ENCODE measurements at places on chromosomes 5 and 9.

DNA sequence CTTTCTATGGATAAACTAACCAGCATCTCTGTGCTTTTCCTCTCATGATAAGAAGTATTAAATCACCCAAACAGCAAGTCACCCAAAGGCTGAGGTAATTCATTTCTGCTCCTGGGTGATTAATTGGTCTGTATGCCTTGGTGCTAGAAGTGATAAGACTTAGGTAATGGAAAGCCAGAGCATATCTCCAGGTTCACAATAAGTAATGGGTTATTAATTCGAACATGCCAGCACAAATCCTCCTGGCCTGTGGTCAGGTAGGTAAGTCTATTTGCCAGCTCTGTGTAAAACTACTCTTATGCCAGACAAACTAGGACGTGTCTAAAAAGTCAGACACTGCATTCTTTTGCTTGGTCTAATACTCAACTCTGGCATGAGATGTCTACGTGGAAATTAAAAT, 11.2 kb upstream of the ENC1 start:
- DNase-seq: no peak

- DNase-seq: no peak
Measured at GRCh38 chr5:100746730-100747129, 156.4 kb downstream of the ST8SIA4 start.

GRCh38 chr5:116482394-116482793, 92.2 kb downstream of the SEMA6A start:
- DNase-seq: no peak

- DNase-seq: no peak
Measured at GRCh38 chr5:138909734-138910133, 34.6 kb upstream of the LRRTM2 start.

- no peak for DNase-seq
Measured at GRCh38 chr9:4559261-4560182, 69.3 kb downstream of the SLC1A1 start.

- no peak for DNase-seq
Measured at GRCh38 chr5:180399401-180400215, 46.5 kb upstream of the GFPT2 start.

- no peak for DNase-seq
Measured at GRCh38 chr5:171488876-171489275, 69.4 kb downstream of the FGF18 start.

GRCh38 chr5:112682621-112683061, 55.0 kb upstream of the APC start:
- no peak for DNase-seq

- no peak for DNase-seq
Measured at GRCh38 chr5:113675166-113675565, 161.7 kb downstream of the YTHDC2 start.

GRCh38 chr5:44568519-44568918, 179.3 kb upstream of the FGF10 start:
- DNase-seq: no peak

DNA sequence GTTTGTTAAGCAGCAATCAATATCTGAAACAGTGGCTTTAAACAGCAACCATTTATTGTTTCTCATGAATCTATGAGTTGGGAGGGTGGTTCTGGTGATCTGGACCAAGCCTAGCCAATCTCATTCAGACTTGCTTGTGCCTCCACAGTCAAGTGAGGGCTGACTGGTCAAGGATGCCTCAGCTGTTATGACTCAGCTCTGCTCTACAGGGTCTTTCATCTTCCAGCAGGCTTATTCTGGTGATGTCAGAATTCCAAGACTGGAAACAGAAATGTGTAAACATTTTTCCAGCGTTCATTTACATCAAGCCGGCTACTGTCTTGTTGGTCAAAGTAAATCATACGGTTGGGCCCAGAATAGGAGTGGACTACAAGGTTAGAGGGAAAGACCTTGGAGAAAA, 2.5 kb upstream of the PIP5K1B start:
- no peak for DNase-seq

- DNase-seq: no peak
Measured at GRCh38 chr9:72577212-72577753, 55.9 kb downstream of the TMC1 start.

- DNase-seq: no peak
Measured at GRCh38 chr9:136814725-136815421, 7.1 kb downstream of the RABL6 start.

DNA sequence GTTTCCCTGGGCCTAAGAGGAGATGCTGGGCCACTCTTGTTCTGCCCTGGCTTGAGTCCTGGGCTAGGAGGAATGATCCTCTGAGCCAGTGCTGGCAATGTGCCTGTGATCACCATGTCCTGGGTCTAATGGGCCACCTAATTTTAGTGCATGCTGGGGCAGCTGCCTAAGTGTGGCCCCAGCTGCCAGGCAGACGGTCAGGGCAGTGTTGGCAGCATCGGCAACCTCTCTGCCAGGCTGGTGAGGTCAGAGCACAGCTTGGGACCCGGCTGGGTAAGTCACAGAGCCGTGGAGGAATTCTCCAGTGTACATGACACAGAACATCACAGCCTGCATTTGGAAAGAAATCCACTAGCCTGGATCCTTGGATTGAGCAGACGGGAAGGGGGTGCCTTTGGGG, 21.4 kb upstream of the PITX1 start:
- no peak for DNase-seq

- no peak for DNase-seq
Measured at GRCh38 chr9:119003882-119004617, 365.2 kb downstream of the BRINP1 start.

GRCh38 chr9:3676766-3677165, 151.0 kb upstream of the RFX3 start:
- DNase-seq: no peak

GRCh38 chr5:98902733-98903132, 26.1 kb downstream of the CHD1 start:
- DNase-seq: no peak

GRCh38 chr5:138282920-138283742, 8.7 kb upstream of the GFRA3 start:
- no peak for DNase-seq

DNA sequence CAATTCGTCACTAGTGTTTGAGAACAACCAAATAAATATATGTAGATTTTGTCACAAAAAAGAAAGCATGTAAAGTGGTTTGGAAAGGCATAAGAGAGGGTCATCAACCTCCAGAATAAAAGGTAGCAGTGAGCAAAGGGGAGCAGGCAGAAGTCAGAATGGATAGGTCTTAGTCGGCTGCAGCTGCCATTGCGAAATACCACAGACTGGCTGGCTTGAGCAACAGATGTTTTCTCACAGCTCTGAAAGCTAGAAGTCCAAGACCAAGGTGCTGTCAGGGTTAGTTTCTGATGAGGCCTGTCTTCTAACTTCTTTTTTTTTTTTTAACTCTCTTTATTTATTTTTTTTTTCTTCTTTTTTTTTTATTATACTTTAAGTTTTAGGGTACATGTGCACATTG, 208.1 kb upstream of the PIK3R1 start:
- no peak for DNase-seq

DNA sequence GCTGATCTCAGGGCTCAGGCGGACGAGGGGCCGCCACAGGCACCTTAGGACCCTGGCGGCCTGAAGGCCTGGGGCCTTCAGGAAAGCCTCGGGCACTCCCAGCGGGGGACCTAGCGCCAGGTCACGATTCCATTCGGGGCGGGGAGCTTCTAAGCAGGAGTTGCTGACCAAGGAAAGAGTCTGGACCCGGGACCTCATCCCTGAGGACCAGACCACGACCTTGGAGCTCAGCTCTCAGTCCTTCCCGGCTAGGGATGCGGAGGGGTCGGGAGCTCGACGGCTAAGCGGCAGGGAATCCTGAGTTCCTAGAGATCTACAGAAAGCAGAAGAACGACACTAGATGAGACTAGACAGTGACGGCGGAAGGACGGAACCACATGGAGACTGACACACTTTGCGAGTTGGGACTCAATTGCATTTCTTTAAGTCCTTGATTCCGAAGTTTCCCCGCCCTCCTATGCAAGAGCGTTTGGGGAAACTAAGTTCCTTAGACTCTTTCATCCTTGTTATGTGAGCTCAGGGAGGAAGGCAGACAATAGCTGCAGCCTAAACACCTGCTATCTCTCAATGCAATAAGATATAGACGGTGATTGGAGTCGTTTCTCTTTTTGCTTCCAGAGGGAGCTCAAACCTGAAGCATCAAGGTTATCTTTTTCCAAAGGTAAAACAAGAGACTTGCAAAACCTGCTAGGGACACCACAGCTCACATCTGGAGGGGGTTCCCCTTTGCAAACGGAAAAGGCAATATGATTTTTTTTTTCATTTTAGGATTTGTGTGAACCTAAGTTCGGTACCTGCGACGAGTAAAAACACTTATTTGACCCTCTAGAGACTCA, 9.7 kb downstream of the NR2F1-AS1 start:
- DNase-seq: no peak

DNA sequence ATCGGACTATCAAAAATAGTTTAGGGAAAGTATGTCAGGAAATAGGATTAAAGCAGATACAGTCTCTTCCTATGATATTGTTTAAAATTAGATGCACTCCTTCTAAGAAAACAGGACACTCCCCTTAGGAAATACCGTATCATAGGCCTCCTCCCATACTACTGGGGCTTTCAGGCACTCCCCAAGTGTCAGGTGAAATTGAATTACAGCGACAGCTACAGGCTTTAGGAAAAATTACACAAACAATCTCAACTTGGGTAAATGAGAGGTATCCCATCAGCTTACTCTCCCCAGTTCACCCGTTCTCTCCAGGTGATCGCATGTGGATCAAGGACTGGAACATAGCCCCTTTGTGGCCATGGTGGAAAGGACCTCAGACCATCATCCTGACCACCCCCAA, 110.4 kb upstream of the EPB41L4A start:
- DNase-seq: no peak

GRCh38 chr5:127517110-127517479, 345 bp upstream of the PRRC1 start:
- peak; percentile 64 for DNase-seq

- peak; percentile 71 for DNase-seq
Measured at GRCh38 chr9:29212397-29213387, 1639.4 kb upstream of the C9orf72 start.

DNA sequence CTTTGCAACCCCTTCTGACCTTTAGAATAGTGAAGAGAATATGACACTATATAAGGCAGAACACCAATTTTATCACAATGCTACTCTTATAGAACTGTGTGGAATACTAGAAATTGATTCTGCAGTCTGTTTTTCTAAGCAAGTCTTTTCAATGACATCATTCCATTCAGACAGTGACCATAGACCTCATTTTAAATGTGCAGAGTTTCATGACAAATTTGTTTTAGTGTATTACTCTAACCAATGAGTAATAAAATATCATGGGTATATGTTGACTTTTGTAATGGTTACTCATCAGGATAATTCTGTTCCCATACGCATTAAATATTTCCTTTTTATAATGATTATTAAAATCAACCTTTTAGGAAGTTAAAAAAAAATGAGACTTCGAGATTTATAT, 219.9 kb downstream of the COX7C start:
- DNase-seq: no peak

- no peak for DNase-seq
Measured at GRCh38 chr5:92879806-92880543, 701.0 kb downstream of the NR2F1-AS1 start.

- DNase-seq: no peak
Measured at GRCh38 chr9:17322882-17323864, 188.3 kb downstream of the CNTLN start.

- peak; percentile 92 for DNase-seq
Measured at GRCh38 chr5:10761185-10761932, at the start of gene DAP. Gene DAP, minus strand, starts transcription at chr5:10761234. Its CDS starts 166 bp downstream, at chr5:10761068.

GRCh38 chr5:170216257-170216864, 16.4 kb upstream of the C5orf58 start:
- DNase-seq: peak; percentile 21

- DNase-seq: no peak
Measured at GRCh38 chr5:122420091-122420490, 108.1 kb downstream of the SNCAIP start.

DNA sequence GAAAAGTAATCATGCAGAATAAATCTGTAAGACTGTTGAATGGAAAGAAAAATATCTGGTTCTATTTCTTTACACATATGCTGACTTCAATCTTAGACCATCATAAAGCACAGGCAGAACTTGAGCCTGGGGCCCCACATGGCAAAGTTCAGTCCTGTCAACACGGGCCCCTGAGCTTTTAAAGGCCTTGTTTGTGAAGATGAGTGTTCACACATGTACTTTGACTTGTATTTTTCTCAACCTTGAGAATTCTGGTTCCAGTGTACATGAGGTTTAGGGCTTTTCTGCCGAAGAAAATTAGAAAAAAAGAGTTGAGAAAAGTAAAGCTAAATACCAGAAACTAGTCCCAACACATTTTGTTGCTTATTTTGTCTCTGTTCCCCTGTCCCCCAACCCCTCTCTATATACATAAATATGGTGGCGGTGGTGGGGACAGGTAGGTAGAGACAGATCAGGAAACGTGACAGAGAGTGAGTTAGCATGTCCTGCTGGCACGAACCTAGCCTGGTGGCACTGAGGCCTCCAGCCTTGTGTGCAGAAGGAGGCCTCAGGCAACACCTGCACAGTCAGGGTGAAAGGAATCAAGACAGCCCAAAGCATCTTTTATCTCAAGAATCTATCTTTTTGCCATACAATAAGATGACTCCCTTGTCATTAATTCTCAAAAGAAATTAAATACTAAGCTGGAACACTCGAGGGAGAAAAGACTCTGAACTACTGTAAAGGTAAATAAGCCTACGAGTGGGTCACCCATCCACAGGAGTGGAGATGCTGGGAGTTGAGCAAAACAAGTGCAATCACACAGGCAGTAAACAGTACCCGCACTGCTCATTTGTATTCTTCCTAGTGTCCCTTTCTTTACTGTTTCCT, 22.9 kb downstream of the LIFR start:
- DNase-seq: no peak

Measured in NCI-H1417 (cell line).